ENCODE measurements at places on chromosomes 6 and 20.

GRCh38 chr6:161171207-161171606, 102.7 kb downstream of the AGPAT4 start:
- DNase-seq, result no peak

DNA sequence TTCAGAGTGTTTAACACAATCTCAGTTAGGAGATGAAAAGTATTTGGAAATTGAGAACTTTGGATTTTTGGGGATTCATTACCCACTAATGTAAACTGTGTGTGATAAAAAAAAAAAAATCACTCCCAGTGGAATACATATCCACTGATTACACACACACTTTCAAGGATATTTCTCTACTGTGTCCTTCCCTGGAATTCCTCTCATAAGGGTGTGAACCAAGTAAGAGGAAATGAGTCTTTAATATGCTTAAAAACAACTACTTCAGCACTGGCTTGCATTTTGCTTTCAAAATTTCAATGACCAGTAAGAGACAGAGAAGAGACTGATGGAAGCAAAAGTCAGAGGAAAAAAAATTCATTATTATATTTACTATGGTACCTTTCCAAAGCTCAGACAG, 24.5 kb upstream of the MYCT1 start:
- no peak for DNase-seq

- no peak for DNase-seq
These were observed 1.1 kb upstream of the SLC35B2 start for GRCh38 chr6:44258325-44258863.

DNA sequence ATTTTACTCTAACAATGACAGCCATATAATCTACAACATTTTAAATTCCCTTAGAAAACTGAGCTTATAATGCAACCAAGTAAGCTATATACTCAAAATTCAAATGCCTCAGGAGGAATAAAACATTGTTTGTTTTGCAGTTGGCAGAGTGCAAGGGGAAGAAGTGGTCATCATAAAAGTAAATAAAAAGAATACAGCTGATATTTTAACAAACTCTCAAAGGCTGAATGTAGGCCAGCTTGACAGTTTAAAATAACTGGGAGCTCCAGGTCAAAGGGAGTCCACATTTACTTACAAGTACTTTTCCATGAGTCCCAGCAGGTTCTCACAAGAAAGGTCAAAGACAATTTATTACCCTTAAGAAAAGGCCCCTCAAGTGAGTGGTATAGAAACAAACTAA, 589.8 kb downstream of the BCKDHB start:
- no peak for DNase-seq

DNA sequence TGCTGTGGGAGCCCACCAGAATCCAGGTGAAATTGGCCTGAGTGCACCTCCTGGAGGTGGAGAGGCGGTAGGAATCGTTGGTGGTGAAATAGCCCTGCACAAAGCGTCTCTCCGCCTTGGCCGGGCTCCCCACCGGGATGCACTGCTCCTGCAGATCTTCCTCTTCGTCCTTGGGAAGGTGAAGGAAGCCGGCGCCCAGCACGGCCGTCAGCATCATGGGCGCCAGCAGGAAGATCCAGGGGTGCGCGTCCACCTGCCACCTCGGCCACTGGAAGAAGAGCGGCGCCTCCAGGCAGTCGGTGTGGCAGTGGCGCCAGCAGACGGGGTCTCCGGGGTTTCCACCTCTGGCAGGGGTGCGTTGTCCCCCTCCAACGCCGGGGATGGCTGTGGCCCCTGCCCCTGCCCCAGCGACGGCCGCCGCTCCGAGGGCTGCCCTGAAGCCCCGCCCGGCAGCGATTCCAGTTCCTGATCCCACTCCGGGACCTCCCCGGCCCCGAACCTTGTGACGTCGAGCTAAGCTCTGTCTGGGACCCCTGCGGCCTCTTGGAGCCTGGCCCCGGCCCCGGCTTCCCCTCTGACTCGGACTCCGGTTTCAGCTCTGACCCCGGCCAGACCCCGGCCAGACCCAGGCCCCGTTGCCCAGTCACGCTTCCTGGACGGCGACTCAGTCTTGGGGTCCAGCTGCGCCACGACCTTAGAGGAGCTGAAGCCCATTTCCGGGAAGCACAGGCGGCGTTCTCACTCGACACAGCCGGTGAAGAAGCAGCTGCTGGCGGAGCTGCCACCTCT, 91.9 kb downstream of the CD164 start:
- no peak for DNase-seq

DNA sequence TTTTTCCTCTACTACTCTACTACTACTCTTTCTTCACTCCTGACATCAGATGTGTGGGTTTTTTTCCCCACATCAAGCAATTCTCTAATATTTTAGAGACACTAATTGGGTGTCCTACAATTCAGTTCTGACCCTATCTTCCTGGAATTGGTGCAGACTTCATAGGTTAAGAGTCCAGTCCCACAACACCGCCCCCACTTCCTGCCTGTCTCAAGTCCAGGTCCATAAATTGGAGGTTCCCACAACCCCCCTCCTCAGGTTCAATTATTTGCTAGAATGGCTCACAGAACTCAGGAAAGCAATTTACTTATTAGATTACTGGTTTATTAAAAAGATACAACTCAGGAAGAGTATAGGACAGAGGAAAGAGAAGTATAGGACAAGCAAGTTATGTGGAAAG, 25.7 kb upstream of the SLC2A12 start:
- no peak for DNase-seq

GRCh38 chr20:47765271-47765670, 20.0 kb downstream of the SULF2 start:
- no peak for DNase-seq

DNA sequence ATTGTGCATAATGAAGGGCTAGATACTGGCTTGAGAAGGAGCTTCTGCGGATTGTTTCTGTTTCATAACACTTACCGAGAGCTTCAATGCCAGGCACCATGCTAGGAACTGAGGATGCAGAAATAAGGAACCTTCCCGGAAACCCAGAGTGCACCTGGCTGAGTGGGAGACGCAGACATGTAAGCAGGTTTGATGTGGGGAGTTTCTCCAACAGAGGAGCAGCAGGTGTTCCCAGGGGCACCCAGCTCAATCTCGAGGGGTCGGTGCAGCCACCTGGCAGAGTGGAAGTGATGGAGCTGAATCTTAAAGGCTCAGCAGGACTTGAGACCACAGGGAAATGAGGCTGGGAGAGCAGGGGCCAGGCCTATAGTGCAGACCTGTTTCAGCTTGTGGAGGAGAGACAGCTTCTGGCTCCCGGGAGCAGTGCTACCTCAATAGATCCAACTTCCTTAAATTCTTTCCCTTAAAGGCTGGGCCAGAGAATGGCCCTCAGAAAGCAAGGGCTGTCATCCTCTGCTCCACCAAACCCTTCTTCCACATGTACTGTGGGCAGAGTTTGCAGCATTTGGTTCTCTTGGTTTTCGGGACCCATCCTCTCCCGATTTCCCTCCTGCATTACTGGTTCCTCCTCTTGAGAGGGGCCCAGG, 27.8 kb upstream of the SRC start:
- no peak for DNase-seq

- no peak for DNase-seq
These were observed 46.7 kb downstream of the MARCKS start for GRCh38 chr6:113903666-113904330.

- DNase-seq, result no peak
These were observed 133.5 kb downstream of the PLCB1 start for GRCh38 chr20:8265588-8265987.

GRCh38 chr6:147841547-147842148, 333.2 kb downstream of the SAMD5 start:
- DNase-seq, result no peak

GRCh38 chr20:20362774-20363433, 5.0 kb upstream of the INSM1 start:
- peak; percentile 99 for DNase-seq

GRCh38 chr20:13412806-13413445, 191.9 kb downstream of the ISM1 start:
- no peak for DNase-seq

DNA sequence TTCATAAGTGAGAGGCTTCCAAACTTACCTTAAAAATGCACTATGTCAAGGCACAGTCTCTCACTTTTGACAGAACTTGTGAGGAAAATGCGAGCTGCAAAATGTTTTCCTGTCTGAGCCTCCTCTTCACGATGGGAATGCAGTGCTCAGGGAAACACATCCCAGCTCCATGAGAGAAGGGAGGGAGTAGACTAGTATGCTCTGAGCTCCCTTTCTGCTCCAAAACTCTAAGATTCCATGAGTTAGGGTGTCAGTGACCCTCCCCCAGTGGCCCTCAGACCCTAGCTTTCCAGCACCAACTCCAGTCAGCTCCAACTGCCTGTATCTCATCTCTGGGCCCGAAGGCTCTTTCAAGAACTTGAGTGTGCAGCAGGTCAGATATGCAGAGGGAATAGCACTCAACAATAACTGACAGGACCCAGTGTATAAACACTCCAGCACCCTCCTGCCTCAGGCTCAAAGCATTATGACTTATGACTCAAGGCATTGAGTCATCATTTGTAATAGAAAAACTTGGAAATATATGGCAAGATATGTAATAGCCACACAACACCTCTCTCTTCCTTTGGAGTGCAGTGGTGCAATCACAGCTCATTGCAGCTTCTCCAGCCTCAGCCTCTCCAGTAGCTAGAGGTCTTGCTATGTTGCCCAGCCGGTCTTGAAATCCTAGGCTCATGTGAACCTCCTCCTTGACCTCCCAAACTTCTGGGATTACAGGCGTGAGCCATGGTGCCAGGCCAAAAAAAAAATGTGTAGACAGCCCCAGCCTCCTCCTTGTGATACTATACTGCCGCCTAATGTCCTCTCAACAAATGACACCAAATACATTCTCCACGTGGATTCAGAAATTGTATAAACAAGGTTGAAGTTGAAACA, 16.7 kb upstream of the ENTPD6 start:
- DNase-seq, result no peak

GRCh38 chr20:19706463-19706862, 51.6 kb upstream of the RIN2 start:
- DNase-seq, result no peak

DNA sequence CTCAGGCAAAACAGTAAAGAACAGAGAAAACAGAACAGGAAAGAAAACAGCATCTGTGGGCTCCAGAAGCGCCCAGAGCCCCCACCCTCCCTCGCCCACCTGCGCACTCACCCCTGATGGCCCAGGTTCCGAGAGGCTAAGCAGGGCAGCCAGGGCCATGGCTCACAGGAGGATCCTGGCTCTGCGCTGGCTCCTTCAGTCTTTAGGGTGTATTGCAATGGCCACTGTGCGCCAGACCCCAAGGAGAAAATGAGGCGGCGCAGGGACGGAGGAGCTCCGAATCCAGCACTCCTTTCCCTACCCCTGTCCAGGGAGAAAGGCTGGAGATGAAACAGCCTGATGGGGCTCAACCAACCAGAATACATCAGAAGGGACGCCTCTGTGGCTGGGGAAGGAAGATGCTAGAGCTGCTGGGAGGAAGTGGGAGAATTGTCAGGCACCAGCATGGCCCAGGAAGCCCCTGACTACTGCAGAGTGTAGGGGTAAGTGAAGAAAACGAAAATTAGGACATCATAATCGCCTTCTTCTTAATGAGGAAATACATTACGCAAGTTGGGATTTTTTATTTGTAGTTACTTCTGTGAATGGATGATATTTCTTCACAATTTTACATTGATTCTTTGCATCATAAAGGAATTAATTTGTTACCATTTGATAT, 49.0 kb downstream of the COL11A2 start:
- DNase-seq, result no peak
